GM20000 (cell line): ENCODE measurements at places on chromosomes 16 and 17.

DNA sequence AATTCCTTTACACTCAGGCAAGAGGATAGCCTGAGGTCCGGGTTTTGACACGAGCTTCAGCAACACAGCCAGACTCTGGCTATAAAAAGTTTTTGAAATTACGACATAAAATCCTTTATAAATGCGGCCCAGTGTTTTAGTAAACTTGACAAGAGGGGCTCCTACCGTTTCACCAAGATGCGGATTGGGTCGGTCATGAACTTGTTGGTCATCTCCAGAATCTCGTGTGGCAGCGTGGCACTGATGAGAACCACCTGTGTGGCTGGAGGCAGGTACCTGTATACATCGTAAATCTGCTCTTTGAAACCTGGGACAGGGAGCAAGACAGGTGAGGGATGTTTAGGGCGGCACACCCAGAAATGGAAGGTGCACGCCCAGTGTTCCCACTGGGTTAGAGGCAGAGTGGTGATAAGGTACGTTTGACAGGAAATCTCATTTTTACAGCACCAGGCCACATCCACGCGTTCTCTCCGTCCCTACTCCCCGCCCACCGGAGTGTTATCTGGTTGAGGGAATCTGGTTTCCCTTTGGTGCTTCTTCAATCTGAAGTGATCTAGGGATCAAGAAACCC is 8.0 kb downstream of the EIF4A3 start:
- DNase-seq, result no peak

DNA sequence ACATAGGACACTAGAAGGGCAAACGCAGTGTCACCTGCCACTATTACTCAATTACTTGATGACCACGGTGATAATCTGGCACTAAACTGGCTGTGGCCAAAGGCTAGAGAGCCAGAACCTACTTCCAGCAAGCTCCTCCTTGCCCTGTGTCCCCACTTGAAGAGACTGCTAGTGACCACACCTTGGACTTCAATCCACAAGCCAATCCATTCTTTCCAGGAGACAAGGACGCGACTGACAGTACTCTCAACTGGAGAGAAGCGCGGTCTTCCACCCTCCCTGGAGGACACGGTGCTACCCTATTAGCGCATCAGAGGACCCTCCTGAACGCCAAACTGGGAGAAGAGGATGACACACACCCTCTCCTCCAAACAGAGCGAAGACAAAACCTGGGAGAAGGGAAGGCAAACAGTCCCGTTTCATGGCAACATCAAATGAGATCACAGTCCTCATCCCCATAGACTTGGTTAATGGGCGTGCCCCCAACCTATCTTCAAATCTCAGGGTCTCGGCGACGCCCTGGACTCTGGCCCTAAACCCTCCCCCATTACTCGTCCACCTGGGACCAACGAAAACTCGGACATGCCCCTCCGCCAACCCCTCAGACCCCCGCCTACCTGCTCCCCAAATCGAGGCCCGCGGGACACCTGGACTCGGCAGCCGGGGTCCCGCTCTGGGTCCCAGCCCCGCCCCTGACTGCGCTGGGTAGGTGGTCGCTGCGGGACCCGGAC is 508 bp downstream of the FLCN start:
- no peak for DNase-seq

DNA sequence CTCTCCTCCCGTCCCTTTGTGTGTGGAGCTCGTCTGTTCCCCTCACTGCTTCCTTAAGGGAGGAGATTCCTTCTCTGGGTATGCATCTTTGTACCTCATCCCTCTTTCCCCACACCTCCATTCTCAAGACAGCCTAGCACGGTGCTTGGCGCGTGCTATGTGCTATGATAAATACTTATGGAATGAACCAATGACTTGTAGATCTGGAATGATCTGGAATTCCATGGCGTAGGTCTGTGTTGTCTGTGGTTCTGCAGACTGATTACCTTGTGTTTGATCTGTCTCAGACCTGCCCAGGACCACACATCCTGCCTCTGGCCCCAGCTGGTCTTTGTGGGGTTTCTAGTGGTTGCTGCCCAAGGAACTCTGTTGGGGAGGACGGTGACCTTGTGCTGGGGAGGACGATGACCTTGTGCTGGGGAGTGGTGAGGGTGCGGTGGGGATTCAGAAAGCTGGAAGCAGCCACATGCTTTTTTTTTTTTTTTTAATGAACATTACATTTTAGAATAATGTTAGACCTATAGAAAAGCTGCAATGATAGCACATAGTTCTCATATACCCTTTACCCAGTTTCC is 33.5 kb upstream of the ETV4 start:
- no peak for DNase-seq

GRCh38 chr16:87420026-87421002 is 28.2 kb downstream of the MAP1LC3B start:
- no peak for DNase-seq

- DNase-seq, result no peak
Measured at GRCh38 chr17:63837962-63838600, 4.4 kb downstream of the SMARCD2 start.
